COR-L47 (cell line): ENCODE measurements at places on chromosomes 4 and X.

DNA sequence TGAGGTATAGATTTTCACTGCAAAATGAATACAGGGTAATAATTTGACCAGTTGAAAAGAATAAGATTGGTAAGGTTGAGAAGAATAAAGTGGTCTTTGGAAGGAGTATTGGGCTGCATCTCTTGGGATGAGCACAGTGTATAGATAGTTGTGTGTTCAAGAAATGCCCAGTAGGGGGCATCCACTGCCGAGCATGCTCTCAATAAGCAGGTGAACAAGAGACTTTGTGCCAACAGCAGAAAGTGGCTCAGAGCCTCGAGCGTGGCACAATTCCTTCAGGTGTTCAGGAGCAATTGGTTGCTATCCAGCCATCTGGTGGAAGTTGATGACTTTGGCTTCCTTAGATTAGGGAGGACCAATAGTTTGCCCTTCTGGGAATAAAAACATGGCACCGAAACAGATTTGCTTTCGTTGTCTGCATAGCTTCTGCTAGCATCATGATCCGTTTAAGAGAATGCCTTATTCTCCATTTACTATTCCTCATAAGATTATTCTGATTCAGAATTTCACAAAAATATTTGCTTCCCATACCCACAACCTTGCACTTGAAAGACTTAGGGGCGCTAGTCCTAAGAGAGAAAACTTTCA lies 258.1 kb upstream of the NEIL3 start:
- DNase-seq, result peak; percentile 50

GRCh38 chrX:111411557-111411956 lies 435 bp downstream of the DCX start:
- no peak for DNase-seq

DNA sequence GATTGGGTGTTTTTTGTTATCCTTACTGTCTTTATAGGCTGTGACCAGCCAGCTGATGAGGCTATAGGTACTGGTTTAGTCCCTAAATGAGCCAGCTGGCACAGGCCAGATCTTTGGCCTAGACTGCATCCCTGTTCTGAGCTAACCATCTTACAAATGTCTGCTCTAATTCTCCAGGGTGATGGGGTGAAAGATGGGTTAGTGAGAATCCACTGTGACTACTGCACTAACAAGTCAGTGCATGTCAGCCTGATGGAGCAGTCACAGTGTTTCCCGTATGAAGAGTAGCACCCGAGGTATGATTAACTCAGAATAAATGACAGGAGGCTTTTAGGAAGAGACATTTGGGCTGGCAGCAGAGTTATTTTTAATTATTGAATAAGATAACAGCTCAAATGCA lies 181.0 kb downstream of the DCTD start:
- DNase-seq, result no peak

DNA sequence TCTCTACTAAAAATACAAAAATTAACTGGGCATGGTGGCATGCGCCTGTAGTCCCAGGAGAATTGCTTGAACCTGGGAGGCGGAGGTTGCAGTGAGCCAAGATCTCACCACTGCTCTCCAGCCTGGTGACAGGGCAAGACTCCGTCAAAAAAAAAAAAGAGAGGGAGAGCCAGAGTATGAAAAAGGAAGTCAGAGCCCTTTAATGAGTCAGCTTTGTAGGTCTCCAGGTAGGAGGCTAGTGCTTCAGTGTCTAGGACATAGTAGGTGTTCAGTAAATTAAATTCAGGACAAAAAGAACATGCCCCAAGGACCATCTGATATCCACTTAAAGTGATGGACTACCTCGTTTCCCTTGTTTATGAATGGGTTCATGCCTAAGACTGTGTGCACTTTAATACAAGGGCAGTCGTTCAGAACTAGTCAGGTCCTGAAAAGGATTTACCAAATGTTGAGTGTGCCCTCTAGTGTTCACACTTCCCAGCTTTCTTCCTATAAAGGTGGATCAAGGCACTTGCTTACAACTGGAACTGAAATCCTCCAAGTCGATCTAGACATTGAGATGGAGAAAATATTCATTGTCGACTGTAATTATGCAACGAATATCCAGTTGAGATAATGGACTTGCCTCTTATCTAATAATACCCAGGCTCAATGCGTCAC lies 29.0 kb downstream of the F9 start:
- DNase-seq, result no peak

DNA sequence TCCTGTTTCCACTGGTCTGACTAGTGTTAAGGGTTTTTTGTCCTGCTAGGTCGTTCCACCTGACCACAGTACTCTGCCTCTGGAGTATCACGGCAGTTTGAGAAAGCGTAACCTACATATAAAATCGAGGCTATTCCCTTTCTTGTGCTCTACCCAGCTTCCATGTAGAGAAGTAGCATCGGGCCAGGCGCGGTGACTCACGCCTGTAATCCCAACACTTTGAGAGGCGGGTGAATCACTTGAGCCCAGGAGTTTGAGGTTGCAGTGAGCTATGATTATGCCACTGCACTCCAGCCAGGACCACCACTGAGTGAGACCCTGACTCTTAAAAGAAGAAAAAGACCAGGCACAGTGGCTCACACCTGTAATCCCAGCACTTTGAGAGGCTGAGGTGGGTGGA lies 7.5 kb downstream of the PPEF1 start:
- DNase-seq, result no peak

- DNase-seq, result no peak
Measured at GRCh38 chrX:148498067-148498466, 2.4 kb upstream of the AFF2 start.

- DNase-seq, result no peak
Measured at GRCh38 chr4:77185686-77186085, 28.7 kb downstream of the CCNG2 start.
